NCI-H146 (cell line): ENCODE measurements at places on chromosomes 3 and 15.

GRCh38 chr3:122957707-122958689, 69.6 kb downstream of the SEMA5B start:
- no peak for DNase-seq

GRCh38 chr3:183560607-183561006, 5.1 kb upstream of the KLHL6 start:
- DNase-seq = peak; percentile 70

DNA sequence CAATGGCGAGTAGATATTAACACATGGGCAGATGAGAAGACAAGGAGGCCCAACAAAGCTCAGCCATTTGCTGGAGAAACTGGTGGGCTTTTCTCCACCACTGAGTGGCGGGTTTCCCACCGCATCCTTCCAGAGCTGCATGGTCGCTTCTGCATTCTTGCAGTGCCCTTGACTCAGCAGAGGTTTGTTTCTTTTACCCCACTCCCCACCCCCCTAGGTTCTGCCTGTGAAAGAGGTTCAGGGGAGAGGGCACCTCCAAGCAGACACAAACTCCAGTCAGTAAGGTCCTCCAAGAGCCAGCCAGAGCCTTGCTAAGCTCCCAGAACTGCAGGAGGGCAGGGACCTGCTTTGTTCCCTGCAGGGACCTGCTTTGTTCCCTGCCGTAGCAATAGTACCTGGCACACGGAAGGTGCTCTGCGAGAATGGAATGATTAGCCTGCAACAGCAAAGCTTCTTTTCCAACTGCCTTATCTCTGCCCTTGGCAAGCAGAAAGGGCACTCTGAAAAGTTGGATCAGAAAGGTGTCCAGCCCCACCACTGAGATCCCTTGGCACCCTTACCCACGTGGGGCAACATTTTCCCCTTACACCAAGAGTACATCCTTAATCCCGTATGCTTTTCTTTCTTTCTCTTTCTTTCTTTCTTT, 1.4 kb downstream of the PAQR5 start:
- peak; percentile 61 for DNase-seq

DNA sequence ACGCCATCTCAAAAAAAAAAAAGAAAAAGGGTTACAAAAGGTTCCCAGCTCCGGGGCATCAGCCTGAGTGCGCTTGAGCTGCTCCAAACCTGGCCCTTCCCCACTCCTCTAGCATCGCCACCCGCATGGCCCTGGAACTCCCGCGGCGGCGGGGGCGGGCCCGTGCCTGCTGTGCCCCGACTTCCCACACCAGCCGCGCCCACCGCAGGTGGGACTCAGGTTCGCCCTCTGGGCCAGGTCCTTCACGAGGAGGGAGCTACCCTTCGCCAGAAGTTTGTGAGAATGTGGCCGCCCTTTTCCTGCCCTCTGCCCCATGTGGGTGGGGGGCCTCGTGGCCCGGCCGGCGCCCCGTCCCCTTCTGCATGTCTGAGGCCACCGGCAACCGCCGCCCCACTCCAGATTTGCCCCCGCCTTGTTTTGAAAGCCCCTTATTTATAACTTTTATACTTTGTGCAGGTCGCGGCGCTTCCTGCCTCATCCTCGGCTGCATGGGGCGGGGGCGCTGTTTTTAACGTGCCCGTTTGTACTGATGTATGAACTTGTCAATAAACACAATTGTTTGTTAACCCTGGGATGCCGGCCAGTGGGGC, 507 bp upstream of the JMJD7 start:
- DNase-seq = peak; percentile 37

DNA sequence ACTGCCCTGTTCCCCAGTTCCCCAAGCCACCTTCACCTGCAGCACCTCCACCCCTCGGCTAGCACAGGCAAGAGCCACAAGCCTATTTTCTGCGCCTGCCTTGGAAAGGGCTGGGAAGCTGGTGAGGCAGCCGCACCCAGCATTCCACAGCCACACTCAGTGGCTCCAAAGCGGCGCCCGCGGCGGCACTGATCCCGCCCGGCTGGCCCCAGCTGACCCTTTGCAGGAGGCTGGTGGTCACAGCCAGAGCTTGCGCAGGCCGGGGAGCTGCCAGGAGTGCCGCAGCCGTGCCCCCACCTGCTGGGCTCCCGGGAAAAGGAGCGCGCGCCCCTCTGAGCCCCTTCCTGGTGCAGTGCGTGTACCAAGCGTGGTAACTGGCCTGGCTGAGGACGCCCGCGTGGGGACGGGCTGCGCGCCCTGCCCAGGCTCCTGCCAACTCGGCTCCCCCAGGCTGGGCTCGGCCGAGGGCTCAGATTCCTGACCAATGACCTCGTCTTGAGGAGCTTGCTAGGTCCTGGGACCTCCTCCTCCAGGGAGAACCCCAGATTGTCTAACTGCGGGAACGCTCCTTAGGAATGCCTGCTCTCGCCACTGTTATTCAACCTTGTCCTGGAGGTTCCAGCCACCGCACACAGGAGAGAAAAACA, 13.3 kb downstream of the GRAMD2A start:
- no peak for DNase-seq

DNA sequence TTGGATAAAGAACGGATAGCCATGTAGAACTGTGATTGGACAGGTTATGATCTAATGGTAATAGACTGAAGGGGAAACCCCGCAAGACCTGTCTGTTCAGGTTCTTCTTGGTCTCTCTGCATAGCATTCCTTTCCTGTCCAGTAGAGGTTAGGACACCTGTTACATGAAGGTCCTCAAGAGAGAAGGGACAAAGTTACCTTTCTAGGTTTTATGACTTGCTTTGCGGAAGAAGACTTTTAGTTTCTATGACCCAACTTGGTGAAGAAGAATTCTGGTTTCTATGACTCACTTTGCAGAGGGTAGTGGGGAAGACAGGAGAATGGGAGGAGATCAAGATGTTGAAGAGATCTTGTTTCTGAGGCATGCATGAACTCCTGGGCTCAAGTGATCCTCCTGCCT, 97.9 kb upstream of the C3orf80 start:
- DNase-seq = no peak

DNA sequence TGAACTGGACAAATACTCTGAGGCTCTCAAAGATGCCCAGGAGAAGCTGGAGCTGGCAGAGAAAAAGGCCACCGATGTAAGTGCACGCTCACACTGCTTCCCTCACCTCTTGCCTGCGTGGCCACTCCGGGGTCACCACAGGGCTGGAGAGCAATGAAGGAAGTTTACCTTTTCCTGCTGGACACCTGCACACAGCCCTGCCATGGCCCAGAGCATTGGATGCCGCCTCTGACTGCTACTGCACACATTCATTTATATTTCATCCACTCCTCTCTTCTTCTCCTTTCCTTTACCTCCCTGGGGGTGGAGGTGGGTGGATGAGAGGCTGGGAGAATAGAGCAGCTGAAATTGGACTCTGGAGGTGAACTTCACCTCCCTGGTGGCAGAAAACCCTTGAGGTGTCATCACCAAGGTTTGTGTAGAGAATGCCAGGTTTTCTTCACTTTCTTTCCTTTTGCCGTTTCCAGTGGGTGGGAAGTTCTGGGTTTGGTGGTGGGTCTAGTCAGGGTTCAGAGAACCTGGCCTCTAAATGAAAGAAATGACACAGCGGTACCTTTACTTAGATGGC, 1.6 kb downstream of the TPM1 start:
- no peak for DNase-seq

- no peak for DNase-seq
Observed at GRCh38 chr3:55559500-55560423, 72.7 kb upstream of the WNT5A start.

- peak; percentile 89 for DNase-seq
Observed at GRCh38 chr3:30186741-30187219, 419.6 kb upstream of the TGFBR2 start.

- DNase-seq = no peak
Observed at GRCh38 chr3:25817638-25818037, 27.7 kb downstream of the OXSM start.
